Stimulated activated CD8-positive, alpha-beta memory T cell treated with anti-CD3 and anti-CD28 coated beads, Interleukin-4, amount 100 ng/mL, for 48 hours (primary cell): ENCODE measurements at places on chromosomes 4 and X.
A peak's percentile ranks its signal among the peaks of the same experiment; 100 is the strongest.

DNA sequence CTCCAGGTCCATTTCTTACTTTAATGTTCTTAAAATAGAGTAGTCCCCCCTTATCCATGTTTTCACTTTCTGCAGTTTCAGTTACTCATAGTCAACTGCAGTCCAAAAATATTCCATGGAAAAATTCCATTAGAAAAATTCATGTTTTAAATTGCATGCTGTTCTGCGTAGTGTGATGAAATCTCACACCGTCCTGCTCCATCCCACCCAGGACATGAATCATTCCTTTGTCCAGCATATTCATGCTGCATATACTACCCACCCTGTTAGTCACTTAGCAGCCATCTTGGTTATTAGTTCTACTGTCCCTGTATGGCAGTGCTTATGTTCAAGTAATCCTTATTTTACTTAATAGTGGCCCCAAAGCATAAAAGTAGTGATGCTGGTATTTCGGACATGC is 5.4 kb upstream of the PDLIM5 start:
- no peak for DNase-seq

DNA sequence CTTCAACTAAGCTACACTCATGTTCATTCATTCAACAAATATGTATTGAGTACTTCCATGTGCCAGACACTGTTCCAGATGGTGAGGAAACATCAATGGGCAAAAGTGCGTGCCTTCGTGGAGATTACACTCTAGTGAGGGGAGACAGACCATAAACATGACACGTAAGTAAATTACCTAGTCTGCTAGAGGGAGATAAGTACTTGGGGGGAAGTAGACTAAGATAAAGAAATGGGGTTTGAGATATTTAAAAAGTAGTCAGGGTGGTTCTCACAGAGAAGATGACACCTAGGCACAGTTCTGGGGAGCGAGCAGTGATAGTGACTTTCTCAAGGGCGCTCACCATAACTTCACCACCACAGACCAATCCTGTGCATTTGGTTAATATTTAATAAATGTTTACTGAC is 11.7 kb downstream of the JCHAIN start:
- no peak for DNase-seq

DNA sequence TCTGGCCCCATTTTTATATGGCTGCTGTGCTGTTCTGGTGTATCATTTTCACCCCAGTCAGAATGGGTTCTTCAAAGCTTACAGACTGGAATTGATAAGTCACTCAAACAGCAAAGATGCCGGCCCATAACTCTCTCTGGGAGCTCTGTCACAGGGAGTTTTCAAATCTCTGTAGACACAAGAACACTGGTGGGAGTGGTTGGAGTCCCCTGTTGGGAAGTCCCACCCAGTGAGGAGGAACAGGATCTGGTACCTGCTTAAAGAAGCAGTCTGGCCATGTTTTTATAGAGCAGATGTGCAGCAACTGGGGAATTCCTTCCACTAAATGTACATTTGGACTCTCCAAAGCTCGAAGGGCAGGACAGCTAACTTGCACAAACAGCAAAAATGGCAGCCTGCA is 69.3 kb upstream of the UGT2B7 start:
- DNase-seq, result no peak

GRCh38 chrX:47863187-47863586 is 26.5 kb downstream of the ZNF81 start:
- no peak for DNase-seq

- no peak for DNase-seq
These were observed 3.6 kb downstream of the CASP6 start for GRCh38 chr4:109699553-109700225.

- no peak for DNase-seq
These were observed 190.1 kb upstream of the C1QTNF7 start for GRCh38 chr4:15237648-15238230.

DNA sequence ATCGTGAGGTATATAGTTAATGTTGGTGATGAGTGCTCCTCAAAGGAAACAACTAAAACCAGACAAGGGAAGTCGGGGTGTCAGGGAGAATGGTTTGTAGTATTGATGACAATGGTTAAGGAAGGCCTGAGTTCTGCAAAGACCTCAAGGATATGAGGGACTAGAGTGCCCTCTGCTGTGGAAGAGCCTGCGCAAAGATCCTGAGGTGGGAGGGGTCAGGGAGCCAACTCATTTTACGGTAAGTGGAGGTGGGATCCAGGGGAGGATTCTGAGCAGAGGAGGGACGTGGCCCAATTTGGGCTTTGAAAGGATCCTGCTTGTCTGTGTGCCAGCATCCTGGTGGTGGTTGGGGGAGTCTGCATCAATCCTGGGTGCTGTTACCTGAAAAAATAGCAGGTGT is 11.3 kb downstream of the UBA1 start:
- no peak for DNase-seq

DNA sequence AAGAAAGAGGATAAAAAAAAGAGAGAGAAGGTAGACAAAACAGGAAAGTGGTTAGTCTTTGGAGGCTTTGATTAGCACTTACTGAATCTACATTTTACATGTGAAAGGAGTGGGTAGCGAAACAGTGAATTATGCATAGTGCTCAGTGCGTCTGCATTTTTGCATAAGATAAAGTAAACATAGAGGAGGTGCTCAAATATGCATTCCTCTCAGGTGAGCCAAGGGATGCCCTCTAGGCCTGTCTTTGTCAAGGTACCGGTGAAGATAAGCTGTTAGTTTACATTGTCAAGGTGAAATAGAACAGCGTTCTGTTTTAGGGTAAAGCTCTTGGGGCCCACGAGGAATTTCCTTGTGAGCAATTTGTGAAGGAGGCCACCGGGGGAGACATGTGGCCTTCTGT is 260.6 kb downstream of the TRIML1 start:
- DNase-seq, result no peak

DNA sequence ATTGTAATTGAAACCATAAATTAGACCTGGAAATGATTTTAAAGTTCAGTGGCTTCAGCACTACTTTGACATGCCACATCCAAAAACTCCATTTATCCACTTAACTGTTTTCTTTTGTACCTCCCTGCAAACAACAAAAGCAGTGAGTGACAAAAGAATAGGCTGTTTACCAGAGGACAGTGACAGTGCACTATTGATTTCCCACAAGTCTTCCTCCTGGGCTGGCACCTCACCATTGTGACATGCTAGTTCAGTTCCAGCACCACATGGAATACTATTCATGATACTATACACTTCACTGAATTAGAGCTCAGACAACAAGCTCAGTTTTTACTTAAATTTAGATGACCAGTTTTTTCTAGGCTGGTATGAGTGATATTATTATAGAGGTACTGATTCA is 29.3 kb downstream of the MOSPD2 start:
- DNase-seq, result no peak

DNA sequence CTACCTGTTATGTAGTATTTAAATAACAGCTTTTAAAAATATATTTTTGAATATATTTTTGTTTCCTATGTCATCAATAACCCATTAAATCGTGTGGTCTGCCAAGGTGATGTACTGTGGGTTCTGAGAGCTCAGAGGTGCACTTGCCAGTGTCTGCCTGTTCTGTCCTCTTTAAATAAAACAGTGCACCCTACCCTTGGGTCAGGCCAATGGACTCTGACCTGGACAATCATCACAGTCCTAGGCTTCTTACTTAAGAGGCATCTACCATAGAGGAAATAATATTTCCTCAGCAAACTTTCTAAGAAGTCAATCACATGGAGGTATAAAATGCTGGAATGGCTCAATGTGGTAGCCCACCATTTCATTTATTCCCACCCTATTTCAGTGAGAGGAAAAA is 26.0 kb upstream of the LHFPL1 start:
- no peak for DNase-seq

DNA sequence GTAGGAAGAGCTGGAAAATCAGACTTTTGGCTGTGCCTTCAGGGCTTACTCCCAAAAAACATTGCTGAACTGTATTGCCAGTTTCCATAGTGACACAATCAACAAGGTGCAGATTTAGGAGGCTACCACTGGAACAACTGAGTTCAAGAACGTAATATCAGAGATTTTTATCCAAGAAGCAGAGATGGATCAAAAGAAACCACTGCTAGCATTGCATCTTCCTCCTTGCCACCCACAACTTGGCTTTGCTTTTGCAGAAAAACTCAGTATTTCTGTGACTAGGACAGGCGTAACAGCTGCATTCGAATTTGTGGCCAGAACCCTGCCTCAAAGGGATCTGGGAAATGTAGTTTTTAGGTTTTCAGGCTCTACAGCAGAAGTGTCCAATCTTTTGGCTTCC is 27.8 kb upstream of the WDFY3 start:
- DNase-seq, result no peak

GRCh38 chrX:155766321-155766720 is 114.8 kb upstream of the VAMP7 start:
- DNase-seq, result no peak

DNA sequence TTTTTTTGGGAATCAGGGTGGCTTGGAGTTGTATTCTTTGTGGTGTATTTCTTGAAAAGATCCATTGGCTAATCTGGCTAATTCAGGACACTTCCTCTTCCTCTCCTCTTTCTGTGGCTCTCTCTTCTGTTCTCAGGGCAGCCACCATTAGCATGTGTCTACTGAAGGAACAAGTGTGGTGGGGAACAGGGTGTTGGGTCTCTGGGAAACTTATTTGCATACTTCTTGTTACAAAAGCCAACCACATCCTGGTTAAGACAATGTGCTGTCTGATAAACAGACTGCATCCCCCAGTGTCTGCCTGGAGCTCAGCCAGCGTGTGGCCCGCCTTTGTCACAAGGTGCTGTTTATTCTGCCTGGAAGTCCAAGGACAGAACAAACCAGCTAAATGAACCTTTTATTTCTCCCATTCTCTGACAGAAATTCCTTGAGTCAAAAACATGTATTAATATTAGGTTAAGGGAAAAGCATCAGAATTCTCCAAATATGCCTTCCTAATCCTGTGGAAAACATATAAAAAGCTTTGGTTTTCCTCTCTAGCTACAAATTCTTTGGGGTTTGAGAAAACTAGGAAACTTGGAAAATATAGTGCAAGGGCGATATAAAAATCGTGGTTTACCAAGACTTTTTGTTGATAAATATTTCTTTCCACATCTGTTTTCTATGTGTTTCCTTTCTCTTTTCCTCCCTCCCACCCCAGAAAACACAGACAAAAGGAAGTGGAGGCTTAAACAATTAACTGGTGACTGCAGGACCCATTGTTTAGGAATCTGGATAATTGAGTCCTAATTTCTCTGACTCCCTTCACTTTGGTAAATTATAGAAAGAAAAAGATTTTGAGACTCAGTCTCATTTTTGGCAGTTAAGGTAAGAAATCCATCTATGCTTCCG is 203.6 kb downstream of the SPRY1 start:
- DNase-seq, result peak; percentile 51

DNA sequence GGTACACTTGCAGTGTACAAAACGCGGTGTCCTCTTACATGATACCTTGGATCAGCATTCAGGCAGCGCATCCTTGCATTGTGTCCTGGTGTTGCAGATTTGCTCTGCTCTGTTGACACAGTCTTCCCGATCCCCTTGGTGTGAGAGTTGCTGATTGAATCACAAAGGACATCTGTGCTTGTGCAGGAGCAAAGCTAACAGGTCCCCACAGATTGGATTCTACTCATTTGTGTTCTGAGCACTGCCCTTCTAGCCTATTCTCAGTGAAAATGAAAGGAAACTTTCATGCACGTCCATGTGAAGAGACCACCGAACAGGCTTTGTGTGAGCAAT is 171.4 kb downstream of the FRMPD4 start:
- no peak for DNase-seq

DNA sequence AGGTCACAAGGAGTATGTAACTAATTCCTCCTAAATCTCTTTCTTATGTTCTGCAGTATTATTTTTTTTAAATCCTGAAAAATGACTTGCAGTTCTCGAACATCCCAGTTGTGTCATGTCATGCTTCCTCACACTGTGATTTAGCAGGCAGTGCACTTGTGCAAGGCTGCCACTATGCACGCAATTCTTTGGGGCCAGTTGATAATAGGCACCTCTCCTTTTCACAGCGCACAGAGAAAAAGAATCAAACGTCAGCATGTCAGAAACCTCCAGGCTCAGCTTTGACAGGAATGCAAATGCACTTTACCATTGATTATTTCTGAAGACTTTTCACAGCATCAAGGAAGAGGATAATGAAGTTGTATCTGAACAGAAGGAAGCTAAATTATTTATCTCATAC is 62.9 kb downstream of the FGF13 start:
- DNase-seq, result no peak

DNA sequence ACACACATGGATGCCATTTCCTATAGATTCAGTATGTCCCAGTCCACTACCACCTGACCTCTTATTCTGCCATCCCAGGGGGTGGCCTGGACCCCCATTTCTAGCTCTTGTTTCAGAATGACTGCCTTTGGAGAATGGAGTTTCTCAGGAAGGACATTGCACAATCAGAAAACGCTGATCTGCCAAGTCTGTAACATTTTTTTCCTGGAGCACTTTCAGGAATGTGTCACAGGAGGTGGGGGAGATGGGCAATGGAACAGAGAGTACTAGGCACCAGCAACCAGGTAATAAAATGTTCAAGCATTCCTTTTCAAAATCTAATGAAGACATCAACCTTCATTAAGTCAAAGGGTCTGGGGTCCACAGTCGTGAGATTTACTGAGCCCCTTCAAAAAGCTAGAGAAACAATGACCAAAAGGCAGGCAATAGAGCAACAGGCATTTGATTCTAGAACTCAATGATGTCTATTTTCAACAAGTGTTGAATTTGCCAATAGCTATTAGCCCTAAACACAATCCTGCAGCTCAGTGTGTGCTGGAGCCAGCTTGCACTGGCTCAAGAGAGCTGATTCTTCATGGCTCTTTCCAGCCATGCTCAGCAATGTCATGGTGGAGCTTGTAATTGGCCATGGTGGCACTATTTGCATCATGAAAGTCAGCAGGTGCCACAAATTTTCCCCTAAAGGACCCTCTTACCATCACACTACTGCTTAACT is 87.1 kb downstream of the KDR start:
- DNase-seq, result no peak

DNA sequence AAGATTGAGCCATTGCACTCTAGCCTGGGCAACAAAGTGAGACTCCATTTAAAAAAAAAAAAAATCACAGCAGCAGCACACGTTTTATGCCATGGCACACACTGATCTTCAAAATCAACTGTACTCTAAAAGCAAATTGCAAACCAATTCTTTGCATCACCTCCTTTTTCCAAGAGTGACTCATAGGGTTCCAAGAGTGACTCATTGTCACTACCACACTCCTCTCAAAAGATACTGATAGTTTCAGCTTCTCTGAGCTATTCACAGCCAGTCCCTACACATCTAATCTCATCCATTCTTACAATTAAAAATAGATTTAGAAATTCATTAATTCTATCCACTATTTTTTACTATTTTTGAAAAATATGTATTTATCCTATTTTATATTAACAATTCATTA is 1494.9 kb upstream of the AGA start:
- no peak for DNase-seq

- DNase-seq, result no peak
These were observed 704 bp downstream of the FAM114A1 start for GRCh38 chr4:38868059-38868960.

- no peak for DNase-seq
These were observed 17.8 kb upstream of the PAGE2B start for GRCh38 chrX:55056820-55057674.
